AG04449 (cell line): ENCODE measurements at places on chromosomes 4 and X.
A peak's percentile ranks its signal among the peaks of the same experiment; 100 is the strongest.

DNA sequence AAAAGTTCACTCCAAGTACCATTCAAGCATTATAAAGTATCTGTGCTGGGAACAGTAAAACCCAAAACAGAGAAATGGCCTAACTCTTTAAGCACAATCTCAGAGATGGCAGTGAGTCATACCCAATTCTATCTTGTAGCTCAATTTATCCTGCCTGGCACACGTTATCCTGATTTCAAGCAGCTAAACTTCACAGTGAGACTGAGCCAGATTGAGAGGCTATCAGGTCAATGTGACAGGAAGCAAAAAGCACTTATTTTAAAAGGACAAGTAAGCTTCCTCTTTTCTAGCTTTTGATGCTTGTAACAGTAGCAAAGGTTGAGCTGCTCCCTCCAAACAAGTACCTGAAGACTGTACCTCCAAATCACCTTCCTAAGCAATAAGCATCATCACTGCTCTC is 324.9 kb downstream of the NAF1 start:
- DNase-seq, result no peak

GRCh38 chr4:83510442-83510841 is 25.5 kb upstream of the GPAT3 start:
- no peak for DNase-seq

DNA sequence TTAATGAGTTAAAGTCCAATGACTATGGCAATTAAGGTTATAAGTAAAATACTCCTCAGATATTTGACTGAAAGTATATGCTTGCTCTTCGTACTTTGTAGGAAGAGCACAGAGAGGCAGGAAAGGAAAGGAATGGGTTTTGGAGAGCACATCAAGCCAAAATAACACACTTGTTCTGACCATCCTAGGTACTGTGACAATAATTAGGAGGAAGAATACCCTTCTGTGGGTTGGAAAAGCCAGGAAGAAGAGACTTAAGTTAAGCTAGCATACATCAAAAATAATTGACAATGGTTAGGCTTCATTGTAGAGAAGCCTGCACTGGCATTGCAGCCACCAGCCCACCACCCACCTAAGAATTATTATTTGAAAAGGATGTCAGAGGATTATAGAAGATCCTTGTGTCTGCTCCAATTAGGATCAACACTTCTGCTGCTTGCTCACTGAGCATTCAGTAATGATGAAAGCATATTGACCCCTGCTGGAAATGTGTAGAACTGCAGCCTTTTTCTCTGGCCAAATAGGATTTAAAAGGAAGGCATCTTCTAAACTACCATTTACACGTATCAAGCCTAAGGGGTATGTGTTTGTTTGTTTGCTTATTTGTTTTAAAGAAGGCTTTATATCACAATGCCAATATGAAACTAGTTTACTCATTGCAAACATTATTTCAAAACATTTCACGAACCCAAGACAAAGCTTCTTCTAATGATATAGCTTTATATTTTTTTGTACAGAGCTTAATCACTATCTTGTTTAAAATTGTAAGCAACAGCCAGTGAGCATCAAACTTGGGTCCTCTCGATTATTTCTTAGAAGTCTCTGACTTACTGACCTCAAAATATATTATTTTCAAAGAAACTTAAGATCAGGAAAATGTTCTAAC is 286.2 kb upstream of the TET2 start:
- peak; percentile 21 for DNase-seq

- DNase-seq, result no peak
Measured at GRCh38 chrX:13748486-13748885, 13.9 kb downstream of the OFD1 start.

GRCh38 chrX:132181364-132181763 is 37.9 kb downstream of the RAP2C start:
- no peak for DNase-seq

DNA sequence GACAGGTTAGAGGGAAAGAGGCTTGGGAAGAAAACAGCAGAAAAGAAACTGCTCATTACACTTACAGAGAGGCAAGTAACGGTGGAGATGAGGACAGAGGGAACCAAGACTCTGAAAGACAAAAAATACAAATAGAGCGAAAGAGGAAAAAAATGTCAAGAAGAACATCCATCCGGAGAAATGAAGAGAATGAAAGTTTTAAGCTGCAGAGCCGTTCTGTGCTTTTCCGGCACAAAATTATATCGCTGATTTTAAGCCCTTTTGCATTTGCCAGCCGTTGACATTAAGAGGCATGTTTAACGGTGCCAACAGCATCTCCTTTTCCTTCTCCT is 236 bp downstream of the PCDH10 start:
- DNase-seq, result no peak

- DNase-seq, result no peak
Measured at GRCh38 chr4:144582105-144582850, 63.7 kb upstream of the HHIP start.

DNA sequence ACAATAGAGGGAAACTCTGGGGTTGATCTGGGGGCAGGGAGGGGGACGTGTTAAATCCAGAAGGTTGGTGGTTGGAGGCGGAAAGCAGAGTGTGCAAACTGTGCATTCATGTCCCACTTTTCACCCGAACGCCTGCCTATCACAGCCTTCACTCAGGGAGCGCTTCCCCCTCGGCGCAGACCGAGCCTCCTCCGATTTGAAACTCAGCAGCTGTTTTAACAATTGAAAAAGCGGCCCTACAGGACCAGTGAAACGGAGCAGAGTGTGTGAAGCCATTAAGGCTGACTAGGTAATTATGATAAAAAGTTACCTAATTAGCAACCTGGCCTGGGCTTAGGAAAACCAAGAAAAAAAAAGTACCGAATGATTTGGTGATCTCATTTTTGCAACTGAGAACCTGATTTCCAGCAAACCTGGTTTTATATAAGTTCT is 685 bp upstream of the NDNF start:
- no peak for DNase-seq

- no peak for DNase-seq
Measured at GRCh38 chr4:108168671-108169523, at the start of gene LEF1. Gene LEF1, minus strand, starts transcription at chr4:108168932. Its CDS starts 1,165 bp downstream, at chr4:108167767.

- peak; percentile 21 for DNase-seq
Measured at GRCh38 chr4:1167244-1167949, 5.0 kb downstream of the SPON2 start.
